Stimulated activated CD4-positive, alpha-beta T cell treated with anti-CD3 and anti-CD28 coated beads, Interleukin-2, amount 100 ng/mL, for 24 hours (primary cell): ENCODE measurements at places on chromosomes 1 and 21.

- peak; percentile 85 for DNase-seq
Measured at GRCh38 chr21:42258150-42258884, 39.4 kb downstream of the ABCG1 start.

- DNase-seq = no peak
Measured at GRCh38 chr1:234944439-234945344, 183.9 kb downstream of the TOMM20 start.

GRCh38 chr1:66088787-66089186 lies 296.1 kb downstream of the PDE4B start:
- DNase-seq = no peak

- no peak for DNase-seq
Measured at GRCh38 chr1:78687914-78688313, 38.3 kb downstream of the IFI44 start.
